ENCODE measurements at places on chromosomes 6 and 20.

DNA sequence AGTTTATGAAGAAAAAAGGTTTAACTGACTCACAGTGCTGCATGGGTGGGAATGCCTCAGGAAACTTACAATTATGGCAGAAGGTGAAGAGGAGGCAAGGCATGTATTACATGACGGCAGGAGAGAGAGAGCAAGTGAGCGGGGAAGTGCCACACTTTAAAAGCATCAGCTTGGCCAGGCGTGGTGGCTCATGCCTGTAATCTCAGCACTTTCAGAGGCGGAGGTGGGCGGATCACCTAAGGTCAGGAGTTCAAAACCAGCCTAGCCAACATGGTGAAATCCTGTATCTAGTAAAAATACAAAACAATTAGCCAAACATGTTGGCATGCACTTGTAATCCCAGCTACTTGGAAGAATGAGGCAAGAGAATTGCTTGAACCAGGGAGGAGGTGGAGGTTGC, 213.3 kb upstream of the THEMIS start:
- DNase-seq = no peak

DNA sequence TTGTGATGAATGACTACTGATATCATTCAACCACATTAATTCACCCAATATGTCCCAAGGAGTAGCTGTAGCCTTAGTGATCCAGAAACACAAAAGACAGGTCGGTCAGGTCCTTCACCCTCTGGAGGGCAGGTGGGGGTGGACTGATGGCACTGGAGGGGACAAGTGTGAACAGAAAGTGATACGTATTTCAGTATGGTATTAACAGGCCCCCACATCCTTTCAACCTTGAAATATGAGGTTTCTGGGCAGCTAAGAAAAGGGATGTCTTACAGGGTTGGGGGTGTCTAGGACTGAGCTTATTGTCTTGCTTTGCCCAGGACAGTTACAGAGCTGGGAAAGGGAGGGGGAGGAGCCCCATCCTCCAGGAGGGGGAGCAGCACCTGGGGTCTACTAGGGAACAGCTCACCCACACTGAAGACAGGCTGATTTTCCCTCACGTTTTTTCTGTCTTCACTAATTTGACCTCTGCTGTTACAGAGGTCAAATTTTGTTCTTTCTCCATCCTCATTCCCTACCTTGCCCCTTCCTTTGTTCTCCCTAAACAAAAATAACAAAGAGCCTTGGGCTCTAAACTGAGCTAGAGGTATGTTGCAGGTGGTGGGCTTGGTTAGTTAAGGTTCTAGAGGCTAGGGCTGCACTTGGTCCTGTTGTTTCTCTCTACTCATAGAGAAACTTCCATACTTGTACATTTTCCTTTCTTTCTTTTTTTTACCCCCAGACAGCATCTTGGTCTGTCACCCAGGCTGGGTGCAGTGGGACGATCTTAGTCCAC, 38.0 kb upstream of the EEF1A1 start:
- DNase-seq = no peak

- no peak for DNase-seq
Observed at GRCh38 chr6:87093651-87094050, 1.3 kb downstream of the CGA start.

GRCh38 chr6:73691512-73691911, 4.5 kb upstream of the CD109 start:
- no peak for DNase-seq

DNA sequence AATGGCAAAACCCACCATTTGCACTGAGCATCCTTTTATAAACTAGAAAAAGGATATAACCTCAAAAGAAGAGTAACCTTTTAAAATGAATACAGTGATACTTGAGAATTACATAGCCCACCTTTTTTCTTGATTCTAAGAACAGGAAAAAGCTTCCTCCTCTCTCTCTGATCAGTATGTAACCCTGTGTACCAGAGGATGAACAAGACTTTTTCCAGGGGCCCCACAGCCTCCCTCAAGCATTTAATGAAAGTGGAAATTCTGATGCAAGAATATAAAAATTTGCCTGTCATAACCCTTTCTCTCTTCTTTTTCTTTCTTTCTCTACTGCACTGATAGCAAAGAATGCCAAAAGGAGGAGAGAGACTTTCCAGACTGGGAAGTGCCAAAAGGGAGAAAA, 64.2 kb upstream of the BTN3A2 start:
- DNase-seq = no peak

- no peak for DNase-seq
Observed at GRCh38 chr6:152598901-152599537, 38.1 kb downstream of the SYNE1 start.

- DNase-seq = no peak
Observed at GRCh38 chr20:3068986-3069900, 2.2 kb upstream of the OXT start.

DNA sequence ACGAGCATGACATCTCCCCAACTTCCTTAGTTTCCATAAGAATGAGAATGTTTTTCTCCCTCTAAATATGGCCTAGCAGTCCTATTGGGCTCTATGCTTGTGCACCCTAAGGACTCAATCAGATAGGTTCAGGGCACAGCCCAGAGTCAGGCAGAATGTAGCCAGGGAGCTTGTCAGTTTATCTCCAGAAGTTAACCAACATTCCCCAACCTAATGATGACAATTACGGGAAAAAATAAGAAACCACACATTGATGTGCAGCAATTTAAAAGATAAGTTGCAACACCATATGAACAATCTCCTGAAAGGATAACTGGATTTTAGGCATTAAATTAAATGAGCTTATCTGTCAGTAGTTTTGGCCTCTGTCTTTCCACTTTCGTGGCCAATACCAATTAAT, 71.1 kb downstream of the HDDC2 start:
- no peak for DNase-seq

- DNase-seq = no peak
Observed at GRCh38 chr20:23092861-23093495, 6.9 kb upstream of the CD93 start.

- DNase-seq = no peak
Observed at GRCh38 chr6:110013386-110013785, 35.3 kb downstream of the GPR6 start.

DNA sequence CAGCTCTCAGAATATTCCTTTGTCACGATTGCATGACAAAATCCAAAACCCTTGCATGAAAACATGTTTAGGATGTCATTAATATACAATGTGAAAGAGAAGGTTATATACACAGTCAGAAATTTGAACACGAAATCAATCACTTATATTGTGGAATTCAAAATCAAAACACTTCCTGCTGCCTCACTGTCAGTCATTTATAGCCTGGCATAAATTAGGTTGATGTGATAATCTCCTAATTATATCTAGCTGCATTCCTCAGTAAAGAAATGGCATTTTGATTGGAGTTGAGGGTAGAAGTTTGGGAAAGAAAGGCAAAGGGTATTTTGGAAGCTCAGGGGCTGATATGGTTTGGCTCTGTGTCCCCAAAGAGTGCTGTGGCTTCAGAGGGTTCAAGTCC, 24.1 kb upstream of the BEND6 start:
- DNase-seq = no peak

DNA sequence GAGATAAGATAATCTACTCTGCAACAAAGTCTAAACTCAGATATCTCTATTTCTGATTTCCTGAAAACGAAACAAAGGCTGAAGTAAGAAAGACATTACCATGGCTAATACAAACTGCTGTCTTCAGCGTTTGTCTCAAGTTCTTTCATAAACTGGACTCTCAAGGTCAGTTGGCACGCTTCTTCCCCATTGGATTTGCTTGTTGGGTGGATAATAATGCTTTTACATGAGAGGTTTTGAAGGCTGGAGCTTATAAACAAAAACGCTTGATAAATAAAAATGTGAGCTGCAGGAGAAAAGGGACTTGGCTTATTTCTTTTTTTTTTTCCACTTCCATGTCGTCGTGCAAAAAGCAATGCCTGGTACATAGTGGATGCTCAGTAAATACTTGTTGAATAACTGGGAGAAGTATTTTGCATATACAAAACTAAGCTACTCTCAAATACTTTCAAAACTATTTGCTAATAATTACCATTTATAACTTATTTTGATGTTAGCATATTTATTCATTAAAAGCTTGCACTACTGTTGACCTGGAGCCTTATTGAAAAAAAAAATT, 65.7 kb upstream of the EEF1A1 start:
- DNase-seq = peak; percentile 12

DNA sequence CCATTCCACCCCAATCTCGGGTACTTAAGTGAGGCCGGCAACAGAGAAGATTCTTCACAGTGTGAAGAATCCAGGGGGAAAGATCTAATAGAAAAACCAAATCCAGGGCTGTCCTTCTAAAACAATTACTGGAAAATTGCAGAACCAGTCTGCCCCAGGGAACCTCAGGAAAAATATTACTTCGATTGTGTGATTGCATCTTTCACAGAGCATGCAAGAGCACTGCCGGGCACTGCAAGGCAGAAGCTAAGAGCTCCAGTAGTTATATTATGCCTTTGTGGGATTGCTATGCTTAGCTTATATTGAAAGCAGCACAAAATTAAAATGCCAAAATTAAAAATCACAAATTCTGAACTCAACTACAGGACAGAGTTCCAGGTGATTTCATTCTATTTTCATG, 175.9 kb downstream of the HACE1 start:
- DNase-seq = no peak

DNA sequence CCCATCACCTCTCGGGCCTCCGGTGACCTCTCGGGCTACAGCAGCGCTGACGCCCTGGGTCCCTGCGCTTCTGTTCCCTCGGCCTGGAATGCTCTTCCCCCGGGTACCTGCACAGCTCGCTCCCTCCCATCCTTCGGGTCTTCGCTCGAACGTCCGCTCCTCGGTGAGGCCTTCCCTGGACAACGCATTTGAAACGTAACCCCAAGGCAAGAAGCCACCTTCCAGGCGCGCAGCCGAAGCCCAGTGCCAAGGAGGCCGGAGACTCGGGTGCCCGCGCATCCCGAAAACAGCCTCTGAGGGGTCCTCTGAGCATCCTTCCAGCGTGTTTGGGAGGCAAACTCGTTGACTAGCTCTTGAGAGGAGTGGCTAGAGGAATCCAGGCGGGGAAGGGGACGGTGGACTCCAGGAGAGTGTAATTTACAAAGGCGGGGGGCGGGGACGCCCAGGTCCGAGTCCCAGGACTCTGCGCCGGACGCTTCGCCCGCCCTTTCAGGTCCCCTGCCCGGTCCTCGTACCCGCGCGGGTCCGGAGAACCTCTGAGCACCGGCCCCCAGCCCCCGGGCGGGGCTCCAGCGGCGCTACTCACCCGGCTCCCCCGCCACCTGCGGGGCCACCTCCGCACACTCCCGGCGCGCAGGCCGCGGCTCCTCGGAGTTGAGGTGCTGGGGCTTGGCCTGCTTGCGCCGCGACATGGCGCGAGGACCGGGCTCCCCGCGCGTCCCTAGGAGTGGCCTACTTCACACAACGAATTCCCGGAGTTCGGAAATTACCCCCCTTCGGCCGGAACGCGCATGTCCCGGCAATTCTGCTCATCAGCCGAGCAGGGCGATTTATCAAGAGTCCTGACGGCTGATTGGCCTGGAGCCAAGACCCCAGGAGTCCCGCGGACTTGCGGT, 86.8 kb downstream of the ZFP64 start:
- no peak for DNase-seq

DNA sequence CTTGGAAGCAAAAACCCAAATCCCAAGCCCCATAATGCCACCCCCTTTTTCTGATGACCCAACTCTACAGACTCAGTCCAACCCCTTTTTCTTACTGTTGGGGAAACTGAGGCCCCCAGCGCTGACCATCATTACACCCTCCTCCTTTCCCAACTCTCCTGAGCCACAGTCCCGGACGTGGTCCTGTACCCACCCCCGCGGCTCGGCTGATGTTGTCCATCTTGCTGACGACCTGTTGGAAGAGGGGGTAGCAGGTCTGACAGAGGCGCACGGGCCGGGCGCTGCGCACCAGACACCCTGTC, 533 bp downstream of the OSTM1 start:
- no peak for DNase-seq

DNA sequence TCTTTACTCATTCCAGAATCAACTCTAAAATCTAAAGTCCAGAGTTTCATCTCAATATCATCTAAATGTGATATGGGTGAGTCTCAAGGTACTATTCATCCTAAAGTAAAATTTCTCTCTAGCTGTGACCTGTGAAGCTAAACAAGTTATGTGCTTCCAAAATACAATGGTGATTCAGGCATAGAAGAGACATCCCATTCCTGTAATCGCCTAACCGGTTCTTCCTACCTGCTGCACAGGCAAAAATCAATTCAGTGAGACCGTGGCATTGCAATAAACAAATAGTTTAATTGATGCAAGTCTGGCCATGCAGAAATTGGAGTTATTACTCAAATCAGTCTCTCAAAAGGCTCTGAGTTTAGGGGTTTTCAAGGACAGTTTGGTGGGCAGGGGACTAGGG, 232.8 kb downstream of the UBE3D start:
- DNase-seq = no peak

- no peak for DNase-seq
Observed at GRCh38 chr6:21554286-21554685, 39.3 kb upstream of the SOX4 start.

DNA sequence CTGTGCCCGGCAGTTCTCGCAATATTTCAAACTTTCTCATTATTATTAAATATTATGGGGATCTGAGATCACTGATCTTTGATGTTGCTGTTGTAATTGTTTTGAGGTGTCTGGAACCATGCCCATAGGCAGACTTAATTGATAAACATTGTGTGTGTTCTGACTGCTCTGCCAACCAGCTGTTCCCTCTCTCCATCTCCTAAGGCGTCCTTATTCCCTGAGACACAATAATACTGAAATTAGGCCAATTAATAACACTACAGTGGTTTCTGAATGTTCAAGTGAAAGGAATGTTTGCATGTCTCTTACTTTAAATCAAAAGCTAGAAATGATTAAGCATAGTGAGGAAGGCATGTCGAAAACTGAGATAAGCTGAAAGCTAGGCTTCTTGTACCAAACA, 7.6 kb downstream of the MAPK14 start:
- DNase-seq = no peak

DNA sequence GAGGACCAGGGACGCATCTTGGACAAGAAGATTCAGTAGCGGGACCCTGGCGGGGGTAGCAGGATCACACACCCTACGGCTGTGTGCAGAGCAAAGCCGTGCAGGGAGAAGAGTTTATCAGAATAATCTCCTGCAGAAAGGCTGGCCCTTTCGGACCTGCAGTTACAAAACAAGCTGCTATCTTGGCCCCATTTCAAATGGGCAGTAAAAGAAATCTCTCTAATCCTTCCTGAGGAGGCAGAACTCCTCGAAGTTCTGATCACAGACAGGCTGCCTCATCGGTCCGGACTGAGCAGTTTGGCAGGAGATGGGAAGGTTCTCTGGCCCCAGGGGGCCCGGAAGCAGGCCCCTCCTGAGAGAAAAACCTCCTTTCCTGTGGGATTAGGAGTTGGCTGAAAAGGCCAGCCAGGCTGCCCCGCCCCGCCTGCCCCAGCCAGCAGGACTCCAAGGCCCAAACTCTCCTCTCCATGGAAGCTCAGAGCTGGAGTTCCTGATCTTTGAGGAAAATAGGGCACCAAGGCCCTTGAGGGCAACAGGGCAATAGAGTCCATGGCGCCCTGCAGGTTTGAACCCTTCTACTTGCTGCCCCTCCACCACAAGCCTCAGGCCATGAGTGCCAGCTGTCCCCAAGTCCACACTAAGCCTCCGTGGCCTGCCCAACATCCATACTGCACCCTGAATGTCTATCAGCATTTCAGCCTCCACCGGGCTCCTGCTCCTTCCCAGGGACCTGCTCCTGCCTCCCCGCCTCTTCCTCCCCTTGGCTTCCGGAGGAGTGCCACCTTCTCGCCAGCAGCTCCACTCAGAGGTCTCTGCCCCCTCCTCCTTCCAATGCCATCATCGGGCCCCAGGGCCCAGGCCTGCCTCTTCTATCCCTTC, 141.3 kb downstream of the PREX1 start:
- DNase-seq = no peak

- DNase-seq = no peak
Observed at GRCh38 chr20:42875581-42875980, 314.1 kb downstream of the PTPRT start.
